GM23338 (cell line): ENCODE measurements at places on chromosomes 6 and 20. TPM values are rescaled to one million over a fixed set of nuclear protein-coding genes. Genes with fewer than 3 reads are reported as not detected.

Gene DSP
- total RNA-seq, result 42.5 and 43.7 TPM in 2 replicates

Gene DYNLT1
- 60.9 and 71.6 TPM in 2 replicates for total RNA-seq

Gene TINAG
- not detected in 2 replicates for total RNA-seq

Gene GHRH
- total RNA-seq, result not detected in 2 replicates

Gene NR2E1
- total RNA-seq, result not detected in 2 replicates

Gene CLVS2
- total RNA-seq, result 0.27 and 0.66 TPM in 2 replicates

Gene TGM2
- total RNA-seq, result 0.19 and 1.0 TPM in 2 replicates

Gene DLK2
- total RNA-seq, result 0.16 and 0.21 TPM in 2 replicates

Gene FKBP1C
- 0.19 and 0.35 TPM in 2 replicates for total RNA-seq

Gene RPRD1B
- 14.8 and 24.3 TPM in 2 replicates for total RNA-seq

Gene LY86
- not detected in 2 replicates for total RNA-seq

Gene PGC
- not detected in 2 replicates for total RNA-seq

Gene TRIM15
- 0.23 and 1.0 TPM in 2 replicates for total RNA-seq

Gene HLA-DOA
- 30.5 and 34.2 TPM in 2 replicates for total RNA-seq

Gene KHDC1L
- total RNA-seq, result not detected in 2 replicates

Gene FAM209B
- total RNA-seq, result not detected in 2 replicates

Gene CLDN20
- not detected in 2 replicates for total RNA-seq

Gene SLC22A7
- total RNA-seq, result not detected in 2 replicates

Gene C20orf144
- 0.66 TPM in 1 of 2 replicates, not detected in the other for total RNA-seq

Gene C6orf15
- not detected in 2 replicates for total RNA-seq

Gene ZKSCAN3
- total RNA-seq, result 4.3 and 7.6 TPM in 2 replicates

Gene TRAPPC3L
- total RNA-seq, result not detected in 2 replicates

Gene EGFL8
- 4.7 and 6.1 TPM in 2 replicates for total RNA-seq

Gene CTCFL
- 1.4 and 2.1 TPM in 2 replicates for total RNA-seq

Gene FILIP1
- total RNA-seq, result 3.4 and 3.7 TPM in 2 replicates

Gene COL11A2
- 1.3 and 2.7 TPM in 2 replicates for total RNA-seq

Gene ADGRB3
- total RNA-seq, result 1.9 and 4.0 TPM in 2 replicates

Gene MATN4
- total RNA-seq, result 4.2 and 5.1 TPM in 2 replicates

Gene ZBTB9
- 17.9 and 25.2 TPM in 2 replicates for total RNA-seq

Gene IL17F
- total RNA-seq, result not detected in 2 replicates

Gene SNTA1
- total RNA-seq, result 5.0 and 9.3 TPM in 2 replicates

Gene DCDC2
- total RNA-seq, result 0.50 and 0.59 TPM in 2 replicates

Gene TRIM39
- total RNA-seq, result 14.6 and 19.2 TPM in 2 replicates

Gene RGS17
- 8.3 and 12.1 TPM in 2 replicates for total RNA-seq

Gene NINL
- total RNA-seq, result 22.9 and 31.2 TPM in 2 replicates

Gene DSE
- total RNA-seq, result 41.5 and 45.2 TPM in 2 replicates

Gene BAG2
- 8.5 TPM in 2 replicates for total RNA-seq

Gene ADGRF5
- total RNA-seq, result not detected in 2 replicates

Gene SLCO4A1
- 38.3 and 41.6 TPM in 2 replicates for total RNA-seq

Gene C4B
- 0.39 TPM in 1 of 2 replicates, not detected in the other for total RNA-seq

Gene LY6G6D
- not detected in 2 replicates for total RNA-seq

Gene RNF217
- total RNA-seq, result 4.0 and 6.2 TPM in 2 replicates

Gene CCDC170
- total RNA-seq, result 2.1 TPM in 1 of 2 replicates, not detected in the other
